ENCODE measurements at places on chromosomes 11 and 22.
A peak's percentile ranks its signal among the peaks of the same experiment; 100 is the strongest.

GRCh38 chr22:41524809-41525449 lies 19.3 kb downstream of the POLR3H start:
- peak; percentile 51 for DNase-seq

GRCh38 chr11:35689081-35689996 lies 26.8 kb downstream of the TRIM44 start:
- no peak for DNase-seq

DNA sequence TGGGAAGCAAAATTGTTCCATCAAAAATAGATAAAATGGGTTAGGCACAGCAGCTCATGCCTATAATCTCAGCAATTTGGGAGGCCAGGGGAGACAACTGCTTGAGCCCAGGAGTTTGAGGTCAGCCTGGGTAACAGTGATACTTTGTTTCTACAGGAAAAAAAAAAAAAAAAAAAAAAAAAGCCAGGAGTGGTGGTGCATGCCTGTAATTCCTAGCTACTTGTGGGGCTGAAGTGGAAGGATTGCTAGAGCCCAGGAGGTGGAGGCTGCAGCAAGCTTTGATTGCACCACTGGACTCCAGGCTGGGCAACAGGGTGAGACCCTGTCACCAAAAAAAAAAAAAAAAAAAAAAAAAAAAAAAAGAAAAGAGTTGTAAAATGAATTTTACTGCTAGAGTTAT lies 49.6 kb downstream of the KIF18A start:
- no peak for DNase-seq

DNA sequence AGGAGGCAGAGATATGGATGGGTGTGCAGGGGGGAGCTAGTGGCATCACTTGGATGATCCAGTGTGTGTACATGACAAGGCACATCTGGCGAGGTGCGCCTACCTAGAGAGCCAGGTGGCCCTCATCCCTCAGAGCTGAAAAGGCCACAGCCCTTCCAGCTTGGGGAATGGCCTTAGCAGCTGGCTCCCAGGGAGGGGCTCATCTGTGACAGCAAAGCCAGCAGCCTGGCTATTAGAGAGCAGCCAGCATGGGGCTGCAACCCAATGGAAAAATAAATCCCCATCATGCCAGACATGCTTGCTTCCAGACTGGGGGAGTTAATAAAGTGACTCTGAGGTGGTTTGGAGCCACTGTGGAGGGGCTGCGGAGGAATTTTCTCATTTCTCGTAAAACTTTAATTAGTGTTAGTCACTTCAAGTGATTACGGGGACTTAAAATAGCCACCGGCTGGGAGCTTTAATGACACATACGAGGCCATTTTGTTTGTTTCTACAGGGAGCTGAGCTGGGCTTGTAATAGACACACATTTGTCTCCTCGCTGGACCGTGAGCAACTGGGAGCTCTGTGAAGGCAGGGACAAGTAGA lies 111.2 kb upstream of the ALX4 start:
- no peak for DNase-seq

DNA sequence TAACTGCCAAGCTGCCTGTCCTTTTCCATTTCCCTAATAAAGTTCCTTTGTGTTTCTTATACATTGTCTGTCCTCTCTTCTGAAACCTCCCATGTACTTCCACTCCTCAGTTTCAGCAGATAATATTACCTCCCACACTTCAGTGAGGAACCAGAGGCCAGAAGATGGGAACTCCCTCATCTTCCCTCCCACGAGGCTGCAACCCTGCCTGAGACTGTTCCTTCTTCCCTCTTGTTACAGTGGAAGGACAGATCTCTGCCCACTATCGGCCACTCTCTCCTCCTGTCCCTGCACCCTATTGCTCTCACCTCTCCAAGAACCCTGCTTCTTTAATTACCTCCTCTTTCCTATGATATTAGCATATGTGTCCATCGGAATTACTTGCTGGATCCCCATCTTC lies 38.1 kb upstream of the SWAP70 start:
- no peak for DNase-seq

DNA sequence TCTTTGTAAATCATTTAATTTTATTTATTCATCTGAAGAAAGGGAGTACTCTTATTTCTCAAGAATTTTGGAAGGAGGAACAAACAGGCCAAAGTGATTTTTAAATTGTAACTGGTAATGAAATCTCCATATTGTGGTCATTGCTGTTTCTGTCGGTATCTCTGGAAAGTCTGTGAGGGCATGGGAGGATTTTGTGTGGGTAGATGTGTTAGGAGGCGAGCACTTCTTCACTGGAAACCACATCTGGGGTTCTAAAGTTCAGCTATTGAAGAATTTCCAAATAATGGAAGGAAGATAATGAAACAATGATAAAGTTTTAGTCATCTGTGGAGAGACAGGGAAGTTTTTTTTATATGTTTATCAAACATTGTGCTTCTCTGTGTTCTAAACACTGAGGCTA lies 6.6 kb downstream of the TRIM34 start:
- no peak for DNase-seq

GRCh38 chr11:130785380-130786116 lies 130.7 kb downstream of the SNX19 start:
- no peak for DNase-seq

DNA sequence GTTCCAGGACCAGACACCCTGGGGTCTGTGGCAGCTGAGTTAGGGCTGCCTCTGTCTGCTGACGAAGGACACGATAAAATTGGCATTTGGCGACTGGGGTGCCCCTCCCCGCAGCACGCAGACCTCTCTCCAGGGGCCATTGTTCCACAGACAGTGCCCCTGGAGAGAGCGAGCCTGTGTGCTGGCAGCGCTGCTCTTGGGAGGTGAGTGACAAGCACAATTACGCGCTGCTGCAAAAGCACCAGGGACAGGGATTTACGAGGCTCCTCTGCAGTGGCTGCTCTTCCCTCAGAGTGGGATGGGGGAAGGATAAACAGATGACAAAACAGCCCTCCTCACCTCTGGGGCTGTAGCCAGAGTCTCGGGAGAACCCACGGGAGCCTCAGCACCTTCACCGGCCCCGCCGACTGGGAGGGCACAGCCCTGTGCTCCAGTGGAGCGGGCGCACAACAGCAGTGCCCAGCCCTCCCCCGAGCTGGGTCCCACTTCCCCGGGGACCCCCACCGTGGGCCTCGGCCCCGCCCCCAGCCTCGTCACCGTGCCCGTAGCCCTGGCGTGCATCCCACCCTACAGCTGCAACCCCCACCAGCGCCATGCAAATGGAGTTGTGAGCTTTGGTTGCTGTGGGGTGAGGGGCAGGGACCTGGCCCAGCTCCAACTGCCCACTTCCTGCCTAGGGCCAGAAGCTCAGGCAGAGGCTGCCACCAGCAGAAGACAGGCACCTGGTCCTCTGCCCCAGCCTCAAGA lies 19.6 kb downstream of the CHID1 start:
- DNase-seq = no peak

DNA sequence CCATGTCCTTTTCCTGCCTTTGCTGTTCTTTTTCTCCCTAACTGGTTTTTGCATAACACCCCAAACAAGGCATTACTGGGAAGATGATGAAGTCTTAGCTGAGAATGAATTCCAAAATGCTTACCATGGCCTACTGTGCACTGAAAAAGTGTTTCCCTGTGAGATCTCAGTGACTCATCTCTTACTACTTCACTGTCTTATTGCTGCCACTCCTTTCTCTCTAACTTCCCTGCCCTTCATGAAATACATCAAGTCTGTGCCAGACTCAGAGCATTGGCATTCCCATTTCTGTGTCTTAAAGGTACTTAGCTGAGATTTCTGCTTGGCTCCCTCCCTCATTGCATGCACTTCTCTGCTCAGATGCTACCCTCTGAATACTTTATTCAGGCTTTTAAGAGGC lies 49.1 kb upstream of the MUC15 start:
- no peak for DNase-seq

GRCh38 chr11:126725521-126725920 lies 275.0 kb downstream of the KIRREL3 start:
- no peak for DNase-seq

DNA sequence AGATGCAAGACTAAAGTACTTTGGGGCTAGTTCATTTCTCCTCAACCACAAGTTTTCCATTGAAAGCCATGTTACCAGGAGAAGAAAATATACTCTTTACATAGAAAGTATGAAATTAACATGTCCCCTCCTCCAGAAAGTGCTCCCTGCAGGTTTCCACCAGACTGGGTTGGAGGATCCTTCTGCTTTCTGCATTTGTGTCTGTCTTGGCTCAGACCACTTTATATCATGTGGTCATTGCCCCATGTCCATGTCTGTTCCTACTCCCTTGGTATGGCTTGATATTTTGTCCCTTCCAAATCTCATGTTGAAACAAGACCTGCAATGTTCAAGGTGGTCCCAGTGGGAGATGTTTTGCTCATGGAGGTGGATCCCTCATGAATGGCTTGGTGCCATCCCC lies 28.4 kb upstream of the ACER3 start:
- no peak for DNase-seq

DNA sequence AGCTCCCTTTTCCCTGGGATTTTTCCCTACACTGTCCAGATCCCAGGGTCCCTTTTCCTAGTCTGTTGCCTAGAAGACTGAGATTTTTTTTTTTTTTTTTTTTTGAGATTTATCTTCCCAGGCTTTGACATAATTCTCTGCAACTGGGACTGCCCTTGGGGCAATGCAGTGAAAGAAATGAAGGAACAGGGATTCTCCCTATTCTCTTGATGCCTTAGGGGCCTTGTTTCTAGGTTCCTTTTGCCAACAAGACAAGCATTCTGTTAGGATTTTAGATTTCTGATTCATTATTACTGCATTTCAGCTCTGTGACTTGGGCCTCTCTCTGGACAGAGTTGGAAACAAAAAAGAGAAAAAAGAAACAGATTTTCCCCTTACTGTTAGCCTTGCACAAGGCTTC lies 47.3 kb downstream of the QSER1 start:
- no peak for DNase-seq

- DNase-seq = no peak
Measured at GRCh38 chr11:75349521-75350116, 1.8 kb downstream of the ARRB1 start.

DNA sequence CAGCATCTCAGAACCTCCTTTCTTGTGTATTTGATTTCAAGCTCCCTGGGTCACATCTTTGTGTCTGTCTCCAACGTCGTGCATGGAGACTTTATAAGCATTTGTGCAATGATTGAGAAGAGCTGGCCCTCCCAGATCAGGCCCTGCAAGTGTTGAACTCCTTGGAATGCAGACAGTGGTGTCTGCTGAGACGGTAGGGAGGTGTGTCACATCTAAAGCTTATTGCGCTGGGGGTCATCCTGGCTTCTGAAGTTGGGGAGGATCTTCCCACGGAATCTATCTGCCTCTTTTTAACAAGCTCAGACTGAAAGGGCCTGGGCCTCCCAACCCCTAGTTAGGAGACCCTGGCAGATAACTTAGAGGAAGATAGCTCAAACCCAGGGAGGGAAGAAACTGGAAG lies 6.7 kb downstream of the APLNR start:
- DNase-seq = no peak

DNA sequence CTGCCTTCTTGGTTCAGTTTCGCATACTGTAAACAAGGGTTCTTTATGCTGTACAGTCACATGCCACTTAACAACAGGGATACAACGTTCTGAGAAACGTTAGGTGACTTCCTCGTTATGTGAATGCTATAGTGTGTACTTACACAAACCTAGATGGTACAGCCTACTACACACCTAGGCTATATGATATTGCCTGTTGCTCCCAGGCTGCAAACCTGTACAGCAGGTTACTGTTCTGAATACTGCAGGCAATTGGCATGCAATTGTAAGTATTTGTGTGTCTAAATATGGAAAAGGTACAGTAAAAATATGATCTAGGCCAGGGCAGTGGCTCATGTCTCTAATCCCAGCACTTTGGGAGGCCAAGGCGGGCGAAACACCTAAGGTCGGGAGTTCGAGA lies 85.7 kb upstream of the PRDM11 start:
- no peak for DNase-seq

GRCh38 chr11:12743834-12744449 lies 69.7 kb downstream of the TEAD1 start:
- no peak for DNase-seq

GRCh38 chr22:26336773-26337172 lies 92.3 kb upstream of the ASPHD2 start:
- no peak for DNase-seq

- no peak for DNase-seq
Measured at GRCh38 chr11:126929179-126930061, 71.2 kb downstream of the KIRREL3 start.

DNA sequence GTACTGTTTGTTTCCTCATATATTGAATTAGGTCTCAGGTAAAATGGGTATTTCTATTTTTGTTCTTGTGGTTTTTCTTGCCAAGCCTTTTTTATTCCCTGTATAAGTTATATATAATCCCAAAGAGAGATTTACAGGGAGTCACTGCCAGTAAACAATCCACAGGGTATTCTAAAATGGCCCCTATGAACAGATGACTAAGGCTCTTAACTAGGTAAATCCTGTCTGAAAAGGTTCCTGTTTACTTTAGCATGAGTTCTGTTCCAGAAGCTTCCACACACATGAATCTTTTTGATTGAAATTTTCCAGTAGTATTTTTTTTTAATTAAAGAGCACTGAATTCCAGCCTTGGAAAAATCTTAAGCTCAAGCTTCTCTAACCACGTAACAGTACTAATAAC lies 552.8 kb upstream of the CCDC179 start:
- no peak for DNase-seq

GRCh38 chr11:67656278-67656922 lies 5.9 kb upstream of the ACY3 start:
- DNase-seq = no peak

GRCh38 chr11:66183494-66184048 lies 84.9 kb upstream of the RAB1B start:
- DNase-seq = no peak

DNA sequence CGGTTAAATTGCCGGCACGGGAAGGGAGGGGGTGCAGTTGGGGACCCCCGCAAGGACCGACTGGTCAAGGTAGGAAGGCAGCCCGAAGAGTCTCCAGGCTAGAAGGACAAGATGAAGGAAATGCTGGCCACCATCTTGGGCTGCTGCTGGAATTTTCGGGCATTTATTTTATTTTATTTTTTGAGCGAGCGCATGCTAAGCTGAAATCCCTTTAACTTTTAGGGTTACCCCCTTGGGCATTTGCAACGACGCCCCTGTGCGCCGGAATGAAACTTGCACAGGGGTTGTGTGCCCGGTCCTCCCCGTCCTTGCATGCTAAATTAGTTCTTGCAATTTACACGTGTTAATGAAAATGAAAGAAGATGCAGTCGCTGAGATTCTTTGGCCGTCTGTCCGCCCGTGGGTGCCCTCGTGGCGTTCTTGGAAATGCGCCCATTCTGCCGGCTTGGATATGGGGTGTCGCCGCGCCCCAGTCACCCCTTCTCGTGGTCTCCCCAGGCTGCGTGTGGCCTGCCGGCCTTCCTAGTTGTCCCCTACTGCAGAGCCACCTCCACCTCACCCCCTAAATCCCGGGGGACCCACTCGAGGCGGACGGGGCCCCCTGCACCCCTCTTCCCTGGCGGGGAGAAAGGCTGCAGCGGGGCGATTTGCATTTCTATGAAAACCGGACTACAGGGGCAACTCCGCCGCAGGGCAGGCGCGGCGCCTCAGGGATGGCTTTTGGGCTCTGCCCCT lies 529 bp upstream of the CCND1 start:
- no peak for DNase-seq
